ENCODE measurements at places on chromosomes 1 and 21. TPM values are rescaled to one million over a fixed set of nuclear protein-coding genes. Genes with fewer than 3 reads are reported as not detected.

GRCh38 chr1:2415801-2416208 is 3.4 kb upstream of the PEX10 start:
- peak; percentile 76 for DNase-seq

DNA sequence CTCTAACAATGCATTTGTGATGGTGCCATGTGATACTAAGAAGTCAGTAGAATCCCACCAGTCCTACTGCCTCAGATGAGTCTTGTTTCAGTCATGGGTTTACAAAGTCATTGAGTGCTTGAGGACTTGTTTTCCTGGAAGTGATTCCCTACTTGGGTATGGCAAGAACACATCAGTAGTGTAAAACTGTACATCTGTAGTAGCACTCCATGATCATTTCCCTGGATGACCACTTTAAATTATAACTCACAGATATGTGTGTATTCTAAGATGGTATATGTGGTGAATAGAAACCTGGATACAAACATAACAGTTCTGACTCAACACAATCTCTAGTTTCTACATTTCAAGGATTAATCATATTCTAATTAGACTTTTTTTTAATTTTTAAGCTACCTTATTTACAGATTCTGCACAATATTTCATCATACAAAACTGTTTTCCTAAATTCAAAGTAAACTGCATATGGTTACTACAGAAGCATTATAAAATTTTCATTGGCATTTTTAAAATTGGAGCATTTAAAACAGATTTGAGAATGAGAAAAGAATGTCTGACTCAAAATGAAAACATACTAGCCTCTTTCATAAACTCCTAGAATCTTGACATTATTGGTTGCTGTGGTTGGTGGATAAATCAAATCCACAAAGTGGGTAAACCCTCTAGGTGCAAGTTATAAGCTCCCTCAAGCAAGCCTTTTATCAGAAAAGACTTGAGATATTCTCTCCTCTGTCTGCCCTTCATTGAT is 6.8 kb upstream of the PSMG1 start:
- DNase-seq, result no peak

GRCh38 chr1:185111873-185112272 is 44.9 kb downstream of the TRMT1L start:
- DNase-seq, result no peak

GRCh38 chr1:93369734-93370133 is 24.0 kb downstream of the DR1 start:
- DNase-seq, result no peak

DNA sequence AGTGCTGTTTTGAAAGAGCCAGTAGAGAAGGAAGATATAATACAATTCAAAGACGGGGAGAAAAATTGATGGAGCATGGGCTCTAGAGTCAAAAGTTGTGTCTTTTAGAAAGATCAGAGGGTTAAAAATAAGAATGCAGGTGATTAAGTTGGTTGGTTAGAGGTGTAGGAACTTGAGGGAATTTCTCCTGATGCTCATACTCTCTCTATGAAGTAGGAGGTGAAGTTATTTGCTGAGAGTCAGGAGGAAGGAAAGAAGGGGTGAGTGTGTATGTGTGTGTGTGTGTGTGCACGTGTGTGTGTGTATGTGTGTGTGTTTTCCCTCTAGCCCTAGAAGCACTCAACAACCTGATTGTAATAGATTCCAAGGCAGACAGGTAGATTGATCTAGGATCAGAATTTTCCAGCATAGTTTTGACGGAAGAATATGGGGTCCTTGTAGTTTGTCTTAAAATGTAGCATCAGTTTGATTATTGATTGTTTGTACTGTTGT is 88.3 kb upstream of the MACF1 start:
- no peak for DNase-seq

DNA sequence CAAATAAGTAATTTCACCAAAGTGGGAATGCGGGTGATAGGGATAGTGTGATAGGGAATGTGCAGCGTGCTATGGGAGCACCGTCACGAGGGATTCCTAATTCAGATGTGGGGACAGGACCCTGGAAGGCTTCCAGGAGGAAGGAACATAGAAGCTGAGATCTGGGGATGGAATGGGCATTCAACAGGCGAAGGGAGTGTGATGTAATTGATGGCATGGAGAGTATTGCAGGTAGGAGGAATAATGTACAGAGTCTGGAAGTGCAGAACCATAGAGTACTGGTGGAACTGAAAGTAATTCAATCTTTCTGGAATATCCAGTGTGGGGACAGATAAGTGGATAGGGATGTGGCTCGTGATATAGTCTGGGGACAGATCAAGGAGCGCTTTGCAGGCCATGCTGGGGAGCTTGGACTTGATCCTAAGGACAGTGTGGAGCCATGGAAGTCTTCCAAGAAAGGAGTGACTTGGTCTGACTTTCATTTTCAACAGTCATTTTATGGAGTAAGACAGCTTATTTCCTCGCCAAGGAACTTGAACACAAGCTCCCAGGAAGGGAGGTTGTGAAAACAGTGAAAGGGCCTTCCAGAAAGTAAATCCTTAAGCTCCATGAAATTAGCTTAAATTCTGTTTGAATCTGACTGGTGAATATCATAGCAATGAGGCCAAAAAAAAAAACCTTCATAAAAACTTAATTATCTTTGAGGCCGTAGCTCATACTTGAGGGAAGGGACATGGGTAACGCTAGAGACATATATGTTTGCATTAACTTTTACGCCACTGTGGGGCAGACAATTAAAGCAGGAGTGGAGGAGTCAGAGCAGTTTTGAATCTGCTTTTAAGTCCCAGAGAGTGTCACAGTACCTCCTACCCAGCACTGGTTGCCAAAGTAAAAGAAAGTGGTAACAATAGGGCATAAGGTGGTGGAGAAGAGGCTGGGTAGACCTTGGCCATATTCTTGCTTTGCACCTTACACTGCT is 55.8 kb downstream of the ROR1 start:
- DNase-seq, result no peak

- DNase-seq, result no peak
These were observed 2.1 kb downstream of the MYOM3 start for GRCh38 chr1:24109686-24110475.

- DNase-seq, result no peak
These were observed 244.9 kb upstream of the NRIP1 start for GRCh38 chr21:15309721-15310120.

- DNase-seq, result no peak
These were observed 62.7 kb upstream of the BCL10 start for GRCh38 chr1:85339089-85339488.

GRCh38 chr1:67429528-67430357 is 459 bp downstream of the SERBP1 start:
- peak; percentile 68 for DNase-seq

- no peak for DNase-seq
These were observed 191.4 kb downstream of the KCNK2 start for GRCh38 chr1:215273838-215274516.

DNA sequence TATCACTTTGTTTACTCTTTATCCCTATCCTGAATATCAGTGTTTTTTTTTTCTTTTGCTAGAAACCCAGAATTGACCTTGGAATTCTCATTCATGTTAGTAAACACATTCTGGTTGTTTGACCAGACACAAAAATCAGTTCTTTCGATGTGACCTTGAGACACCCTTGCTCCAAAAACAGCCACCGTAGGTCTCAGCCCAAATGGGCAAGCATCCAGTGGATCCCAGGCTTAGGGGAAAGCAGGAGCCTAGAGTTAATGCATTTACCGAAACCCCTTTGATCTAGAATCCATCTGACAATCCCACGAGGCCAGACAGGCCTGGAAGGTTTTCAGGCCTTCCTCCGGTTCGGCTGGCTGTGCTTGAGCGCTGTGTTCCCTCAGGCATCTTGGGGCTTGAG is 47.6 kb downstream of the IRF2BP2 start:
- DNase-seq, result no peak

- DNase-seq, result no peak
These were observed 2.8 kb upstream of the ARF1 start for GRCh38 chr1:228079601-228080263.

- no peak for DNase-seq
These were observed 55.2 kb downstream of the ST6GALNAC3 start for GRCh38 chr1:76129731-76130130.

- DNase-seq, result no peak
These were observed 102.6 kb upstream of the ATP1A1 start for GRCh38 chr1:116270316-116271057.

- peak; percentile 46 for DNase-seq
These were observed 29.6 kb upstream of the C1orf105 start for GRCh38 chr1:172390683-172391551.

DNA sequence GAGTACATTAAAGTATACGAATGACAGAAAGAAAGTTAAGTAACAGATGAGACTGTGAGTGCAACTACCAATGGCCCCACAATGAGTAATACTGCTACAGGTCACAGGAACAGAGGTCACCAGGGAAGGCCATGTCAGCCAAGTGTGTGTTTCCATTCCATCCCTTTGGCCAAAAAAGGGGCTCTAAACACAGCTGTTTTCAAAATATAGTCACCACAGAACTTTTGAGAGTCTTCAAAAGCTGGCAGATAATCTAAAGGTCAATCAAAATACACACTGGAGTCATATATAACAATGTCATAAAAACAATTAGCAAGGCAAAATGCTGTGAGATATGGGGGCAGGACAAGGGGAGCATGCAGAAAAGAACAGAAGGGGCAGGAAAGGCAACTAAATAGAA is 10.2 kb downstream of the USP24 start:
- DNase-seq, result no peak

DNA sequence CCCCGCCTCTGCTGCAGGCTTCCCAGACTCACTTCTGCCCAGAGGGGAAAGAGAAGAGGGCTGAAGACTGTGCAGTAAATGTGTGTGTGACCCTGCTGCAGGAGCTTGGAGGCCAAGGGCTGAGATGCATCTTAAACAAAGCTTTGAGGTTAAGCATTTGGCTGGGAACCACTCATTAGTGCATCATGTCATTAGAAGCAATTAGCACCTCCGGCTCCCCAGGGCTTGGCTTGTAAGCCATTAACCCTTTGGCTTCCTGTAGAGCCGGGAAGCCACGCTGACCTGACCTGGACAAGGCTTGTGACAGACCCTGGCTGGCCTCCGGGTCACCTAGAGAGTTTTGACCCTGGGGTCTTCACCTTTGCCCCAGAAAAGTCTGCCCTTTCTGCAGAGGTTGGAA is 77.0 kb downstream of the CSMD2 start:
- DNase-seq, result no peak

Gene OLIG1
- total RNA-seq, result not detected

Gene ANGPTL7
- 1.6 TPM for total RNA-seq

Gene PRELP
- 10.7 TPM for total RNA-seq

Gene TPTE
- total RNA-seq, result not detected

Gene DENND2D
- 36.0 TPM for total RNA-seq

Gene COL16A1
- 84.1 TPM for total RNA-seq

Gene PCAT6
- total RNA-seq, result not detected

Gene ACTL8
- total RNA-seq, result not detected

Gene MFSD2A
- total RNA-seq, result 2.0 TPM

Gene RBP7
- not detected for total RNA-seq

Gene FCGR3B
- total RNA-seq, result 1.8 TPM

Gene LZIC
- total RNA-seq, result 28.1 TPM

Gene ANKRD65
- 0.89 TPM for total RNA-seq

Data from stomach (tissue), 19 donors.